Panc1 (cell line): ENCODE measurements at places on chromosomes 2 and 18. TPM values are rescaled to one million over a fixed set of nuclear protein-coding genes. Genes with fewer than 3 reads are reported as not detected.

DNA sequence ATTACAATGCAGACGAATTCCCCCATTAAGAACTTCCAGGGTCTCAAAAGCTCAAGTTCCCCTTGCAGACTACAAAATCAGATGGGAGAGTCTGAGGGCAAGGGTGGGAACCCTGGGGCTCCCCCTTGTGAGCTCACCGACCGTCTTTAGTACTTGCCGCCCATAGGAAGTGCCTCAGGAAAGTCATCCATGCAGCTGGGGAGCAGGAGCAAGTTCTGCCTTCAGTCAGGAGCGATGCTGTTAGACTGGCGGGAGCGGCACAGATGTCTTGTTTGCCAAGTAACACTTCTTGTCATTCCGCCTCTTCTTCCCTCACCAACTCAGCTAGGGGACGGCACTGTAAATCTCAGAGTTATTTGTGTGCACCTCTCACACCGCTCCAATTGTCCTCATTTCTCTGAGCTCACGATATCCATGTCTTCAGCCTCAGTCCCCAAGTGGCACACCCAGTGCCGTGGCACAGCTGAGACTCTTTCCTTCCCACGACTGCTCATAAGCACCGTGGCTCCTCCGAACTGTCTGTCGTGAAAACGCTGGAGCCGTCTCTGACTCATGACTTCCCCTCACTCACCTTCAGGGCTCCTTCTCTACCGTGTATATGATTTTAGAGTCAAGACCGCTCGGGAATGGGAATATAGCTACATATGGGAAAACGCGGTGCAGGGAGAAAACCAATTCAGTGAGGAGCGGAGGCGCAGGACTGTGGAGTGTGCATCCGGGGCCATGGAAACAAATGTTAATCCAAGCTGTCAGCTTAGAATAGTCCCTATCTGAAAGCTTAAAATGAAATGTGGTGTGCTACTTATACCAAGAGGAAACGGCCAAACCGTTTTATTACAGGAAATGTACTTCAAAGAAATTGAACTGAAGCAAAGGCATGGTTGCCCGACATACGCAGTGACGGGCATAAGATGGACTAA lies 34.0 kb downstream of the UXS1 start:
- no peaks in the 10 kb centered on the region for H3K36me3 ChIP-seq
- peaks cover 2% of the 10 kb centered on the region; the same call in 1 of the 2 replicates for H3K4me1 ChIP-seq
- DNase-seq, result no peak
- no peak overlapping the region for H3K4me3 ChIP-seq
- no peaks in the 10 kb centered on the region for H3K27me3 ChIP-seq
- no peak overlapping the region for H3K27ac ChIP-seq

- H3K36me3 ChIP-seq, result no peaks in the 10 kb centered on the region
- H3K27ac ChIP-seq, result no peak overlapping the region
- H3K4me1 ChIP-seq, result no peaks in the 10 kb centered on the region
- no peaks in the 10 kb centered on the region for H3K27me3 ChIP-seq
- no peak overlapping the region for H3K4me3 ChIP-seq
These were observed 97.6 kb downstream of the WDR7 start for GRCh38 chr18:56748698-56749268.

The SULT6B1 gene
- total RNA-seq, result not detected

- H3K27me3 ChIP-seq, result no peaks in the 10 kb centered on the region
- H3K4me1 ChIP-seq, result peaks cover 70% of the 10 kb centered on the region
- DNase-seq, result no peak
- H3K36me3 ChIP-seq, result no peaks in the 10 kb centered on the region
- peak overlapping the region; percentile 98 for H3K27ac ChIP-seq
These were observed 12.1 kb downstream of the SERTAD2 start for GRCh38 chr2:64641599-64641998.

The DUSP19 gene
- 1.3 TPM for total RNA-seq

GRCh38 chr2:148350199-148350598 lies 294.4 kb upstream of the EPC2 start:
- no peaks in the 10 kb centered on the region for H3K4me1 ChIP-seq
- no peaks in the 10 kb centered on the region for H3K27me3 ChIP-seq
- no peak overlapping the region for H3K4me3 ChIP-seq
- H3K36me3 ChIP-seq, result no peaks in the 10 kb centered on the region
- H3K27ac ChIP-seq, result no peak overlapping the region
- no peak for DNase-seq

DNA sequence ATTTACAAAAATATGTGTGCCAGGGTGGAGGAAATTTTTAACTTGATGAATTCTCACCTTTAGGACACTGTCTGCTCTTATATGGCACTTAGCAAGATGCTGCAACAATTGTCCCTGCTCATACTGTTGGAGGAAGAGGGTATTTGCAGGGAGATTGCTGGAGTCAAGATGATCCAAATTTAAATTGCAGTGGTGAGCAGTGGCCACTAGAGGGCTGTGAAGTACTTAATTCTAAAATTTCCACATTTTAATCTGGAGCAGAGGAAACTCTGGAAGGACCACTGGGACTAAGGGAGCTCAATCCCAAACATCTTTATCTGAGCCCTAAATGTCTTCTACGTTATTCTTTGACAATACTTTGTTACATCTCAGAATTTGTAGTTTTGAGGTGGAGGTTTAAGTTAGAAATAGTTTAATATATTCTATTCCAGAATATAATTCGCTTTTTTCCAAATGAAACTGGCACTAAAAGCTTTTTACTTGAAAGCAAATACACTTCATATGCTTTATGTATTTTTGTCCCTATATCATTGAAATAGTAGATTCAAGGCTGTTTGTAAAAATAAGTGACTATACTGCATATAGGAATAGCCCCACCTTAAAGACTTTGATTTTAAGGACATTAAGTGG lies 33.0 kb upstream of the PTH2R start:
- no peak overlapping the region for H3K4me3 ChIP-seq
- H3K36me3 ChIP-seq, result no peaks in the 10 kb centered on the region
- H3K4me1 ChIP-seq, result no peaks in the 10 kb centered on the region

GRCh38 chr2:230717600-230717999 lies 5.0 kb downstream of the CAB39 start:
- H3K27ac ChIP-seq, result no peak overlapping the region
- H3K4me3 ChIP-seq, result no peak overlapping the region
- DNase-seq, result no peak
- peaks cover 17% of the 10 kb centered on the region for H3K4me1 ChIP-seq

- no peak overlapping the region for H3K4me3 ChIP-seq
- H3K4me1 ChIP-seq, result no peaks in the 10 kb centered on the region
- no peaks in the 10 kb centered on the region; the same call in 1 of the 2 replicates for H3K36me3 ChIP-seq
- no peaks in the 10 kb centered on the region for H3K27me3 ChIP-seq
- no peak for DNase-seq
- no peak overlapping the region for H3K27ac ChIP-seq
These were observed 905.6 kb downstream of the TMEM182 start for GRCh38 chr2:103667335-103667884.

- H3K36me3 ChIP-seq, result no peaks in the 10 kb centered on the region
- H3K27me3 ChIP-seq, result no peaks in the 10 kb centered on the region
- H3K27ac ChIP-seq, result peak overlapping the region; percentile 74
- no peak for DNase-seq
These were observed 71.2 kb downstream of the PLB1 start for GRCh38 chr2:28567061-28567471.

GRCh38 chr2:25178976-25179375 lies 10.6 kb upstream of the POMC start:
- H3K36me3 ChIP-seq, result no peaks in the 10 kb centered on the region
- H3K4me1 ChIP-seq, result no peaks in the 10 kb centered on the region
- H3K4me3 ChIP-seq, result no peak overlapping the region
- no peak overlapping the region for H3K27ac ChIP-seq
- no peak for DNase-seq

GRCh38 chr2:30847329-30847728 lies 40.1 kb upstream of the CAPN13 start:
- no peak overlapping the region for H3K4me3 ChIP-seq
- DNase-seq, result no peak
- no peaks in the 10 kb centered on the region for H3K4me1 ChIP-seq
- H3K27ac ChIP-seq, result no peak overlapping the region
- no peaks in the 10 kb centered on the region for H3K27me3 ChIP-seq
- no peaks in the 10 kb centered on the region for H3K36me3 ChIP-seq

The PRKAG3 gene
- total RNA-seq, result not detected

- no peaks in the 10 kb centered on the region for H3K36me3 ChIP-seq
- H3K27me3 ChIP-seq, result no peaks in the 10 kb centered on the region
- H3K4me3 ChIP-seq, result no peak overlapping the region
- no peak for DNase-seq
These were observed 60.2 kb downstream of the LYPD6B start for GRCh38 chr2:149098701-149099100.

GRCh38 chr2:2095360-2096093 lies 235.5 kb downstream of the MYT1L start:
- no peaks in the 10 kb centered on the region for H3K36me3 ChIP-seq
- H3K27me3 ChIP-seq, result no peaks in the 10 kb centered on the region
- no peaks in the 10 kb centered on the region for H3K4me1 ChIP-seq

GRCh38 chr2:46462936-46463335 lies 16.4 kb upstream of the TMEM247 start:
- H3K36me3 ChIP-seq, result no peaks in the 10 kb centered on the region
- DNase-seq, result no peak
- H3K27ac ChIP-seq, result no peak overlapping the region

DNA sequence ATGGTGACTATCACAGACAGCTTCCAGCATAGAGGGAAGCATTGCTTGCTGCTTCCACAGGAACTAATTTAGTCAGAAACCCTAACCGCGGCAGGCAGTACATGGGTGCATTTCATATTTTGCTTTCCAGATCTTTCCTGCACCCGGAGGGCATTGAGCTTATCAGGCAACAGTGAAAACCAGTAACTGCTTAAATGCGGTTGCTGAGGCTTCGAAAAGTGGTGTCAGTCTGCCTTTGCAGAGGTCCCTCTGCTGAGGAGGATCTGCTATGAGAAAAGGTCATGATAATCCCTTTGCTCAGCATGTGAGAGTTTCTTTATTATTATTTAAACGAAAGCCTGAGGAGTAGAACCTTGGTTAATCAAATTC lies 44.6 kb upstream of the ROCK2 start:
- DNase-seq, result no peak
- peaks cover 26% of the 10 kb centered on the region for H3K4me1 ChIP-seq
- H3K4me3 ChIP-seq, result no peak overlapping the region
- no peaks in the 10 kb centered on the region for H3K27me3 ChIP-seq
- H3K36me3 ChIP-seq, result no peaks in the 10 kb centered on the region
- H3K27ac ChIP-seq, result no peak overlapping the region

- H3K36me3 ChIP-seq, result no peaks in the 10 kb centered on the region
- no peak overlapping the region for H3K27ac ChIP-seq
- peaks cover 4% of the 10 kb centered on the region; the same call in 1 of the 2 replicates for H3K4me1 ChIP-seq
- H3K27me3 ChIP-seq, result no peaks in the 10 kb centered on the region
These were observed 21.7 kb downstream of the INHBB start for GRCh38 chr2:120367649-120368048.

DNA sequence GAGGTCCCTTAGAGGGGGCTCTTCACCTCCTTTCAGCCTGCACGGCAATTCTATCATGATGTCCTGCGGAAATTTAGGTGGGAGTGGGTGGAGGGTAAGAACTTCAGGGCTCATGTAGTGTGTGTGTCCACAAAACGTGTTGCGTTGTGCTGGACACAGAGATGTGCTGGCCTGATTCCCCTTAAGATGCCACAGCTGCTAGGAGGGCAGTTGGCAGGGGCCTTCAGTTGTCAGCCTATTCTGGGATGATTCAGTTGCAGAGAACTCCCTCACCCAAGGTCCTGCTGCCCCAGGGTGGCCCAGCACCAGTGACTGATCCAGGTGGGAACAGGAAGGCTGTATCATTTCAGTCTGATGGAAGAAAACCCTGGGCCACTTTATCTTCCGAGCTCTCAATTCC lies 1.0 kb upstream of the HJURP start:
- peaks cover 28% of the 10 kb centered on the region for H3K36me3 ChIP-seq
- no peaks in the 10 kb centered on the region for H3K27me3 ChIP-seq
- peak overlapping the region; percentile 99 for H3K27ac ChIP-seq
- H3K4me1 ChIP-seq, result peaks cover 35% of the 10 kb centered on the region

GRCh38 chr2:33116799-33117198 lies 170.0 kb downstream of the LTBP1 start:
- no peak overlapping the region for H3K27ac ChIP-seq
- no peak overlapping the region for H3K4me3 ChIP-seq

The EIF2AK2 gene
- 44.3 TPM for total RNA-seq

The C1QL2 gene
- not detected for total RNA-seq

The CLEC4F gene
- total RNA-seq, result not detected

DNA sequence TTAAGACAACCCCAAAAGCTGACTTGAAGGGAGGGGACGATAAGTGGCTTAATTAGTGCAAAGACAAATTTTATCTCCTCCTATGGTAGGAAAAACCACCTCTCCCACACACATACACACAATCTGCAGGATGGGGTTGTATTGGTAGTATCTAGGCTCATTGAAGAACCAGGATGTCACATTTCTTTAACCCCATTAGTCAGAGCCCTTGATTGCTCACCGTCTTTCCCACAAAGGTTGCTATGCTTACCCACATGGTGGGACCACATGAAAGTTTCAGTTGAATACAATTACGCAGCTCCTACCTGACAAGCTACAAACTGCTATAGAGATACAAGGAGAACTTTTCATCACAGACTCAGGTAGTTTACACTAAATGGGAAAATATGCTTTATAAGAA lies 765.0 kb upstream of the CELF4 start:
- no peak overlapping the region for H3K27ac ChIP-seq
- no peaks in the 10 kb centered on the region for H3K4me1 ChIP-seq
- H3K36me3 ChIP-seq, result no peaks in the 10 kb centered on the region
- no peaks in the 10 kb centered on the region for H3K27me3 ChIP-seq
- DNase-seq, result no peak
- H3K4me3 ChIP-seq, result no peak overlapping the region

- no peak overlapping the region for H3K4me3 ChIP-seq
- H3K4me1 ChIP-seq, result no peaks in the 10 kb centered on the region
- DNase-seq, result no peak
- H3K27ac ChIP-seq, result no peak overlapping the region
- no peaks in the 10 kb centered on the region for H3K27me3 ChIP-seq
- no peaks in the 10 kb centered on the region for H3K36me3 ChIP-seq
These were observed 80.8 kb downstream of the MEIS1 start for GRCh38 chr2:66515743-66516142.

The AQP12B gene
- not detected for total RNA-seq

DNA sequence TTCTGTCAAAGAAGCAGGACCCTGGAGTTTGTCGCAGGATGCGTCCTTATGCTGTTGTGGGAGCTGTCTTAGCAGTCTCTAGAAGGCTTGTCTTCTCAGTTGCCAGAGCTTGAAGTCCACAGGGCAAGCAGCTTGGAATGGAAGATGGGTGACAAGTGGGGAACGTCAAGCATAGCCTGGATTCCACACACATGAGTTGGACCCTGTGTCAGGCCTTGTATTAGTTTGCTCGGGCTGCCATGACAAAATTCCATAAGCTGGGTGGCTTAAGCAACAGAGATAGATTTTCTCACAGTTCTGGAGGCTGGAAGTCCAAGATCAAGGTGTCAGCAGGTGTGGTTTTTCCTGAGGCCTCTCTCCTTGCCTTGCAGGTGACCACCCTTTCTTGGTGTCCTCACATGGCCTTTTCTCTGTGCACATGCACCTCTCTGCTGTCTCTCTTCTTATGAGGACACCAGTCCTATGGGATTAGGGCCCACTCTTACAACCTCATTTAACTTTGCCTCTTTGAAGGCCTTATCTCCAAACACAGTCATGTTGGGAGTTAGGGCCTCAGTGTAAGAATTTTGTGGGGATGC lies 51.3 kb downstream of the THNSL2 start:
- H3K36me3 ChIP-seq, result no peaks in the 10 kb centered on the region
- H3K4me1 ChIP-seq, result no peaks in the 10 kb centered on the region
- no peak for DNase-seq
- H3K4me3 ChIP-seq, result no peak overlapping the region
- H3K27me3 ChIP-seq, result peaks cover 5% of the 10 kb centered on the region; the same call in 1 of the 2 replicates

The G6PC2 gene
- total RNA-seq, result not detected

GRCh38 chr2:67186871-67187270 lies 210.3 kb upstream of the ETAA1 start:
- DNase-seq, result no peak
- no peak overlapping the region for H3K4me3 ChIP-seq
- no peaks in the 10 kb centered on the region for H3K27me3 ChIP-seq
